Epithelial cell of umbilical artery (primary cell): ENCODE measurements at places on chromosomes 2 and 18. TPM values are rescaled to one million over a fixed set of nuclear protein-coding genes. Genes with fewer than 3 reads are reported as not detected.

MDH1B gene
- under 0.01 and 0.61 TPM in 2 replicates for total RNA-seq

RUFY4 gene
- not detected in 2 replicates for total RNA-seq

RFTN2 gene
- 2.7 and 5.5 TPM in 2 replicates for total RNA-seq

OXER1 gene
- not detected in 2 replicates for total RNA-seq
